Tibial artery (tissue), 4 donors: ENCODE measurements at places on chromosomes 6 and 20.

DNA sequence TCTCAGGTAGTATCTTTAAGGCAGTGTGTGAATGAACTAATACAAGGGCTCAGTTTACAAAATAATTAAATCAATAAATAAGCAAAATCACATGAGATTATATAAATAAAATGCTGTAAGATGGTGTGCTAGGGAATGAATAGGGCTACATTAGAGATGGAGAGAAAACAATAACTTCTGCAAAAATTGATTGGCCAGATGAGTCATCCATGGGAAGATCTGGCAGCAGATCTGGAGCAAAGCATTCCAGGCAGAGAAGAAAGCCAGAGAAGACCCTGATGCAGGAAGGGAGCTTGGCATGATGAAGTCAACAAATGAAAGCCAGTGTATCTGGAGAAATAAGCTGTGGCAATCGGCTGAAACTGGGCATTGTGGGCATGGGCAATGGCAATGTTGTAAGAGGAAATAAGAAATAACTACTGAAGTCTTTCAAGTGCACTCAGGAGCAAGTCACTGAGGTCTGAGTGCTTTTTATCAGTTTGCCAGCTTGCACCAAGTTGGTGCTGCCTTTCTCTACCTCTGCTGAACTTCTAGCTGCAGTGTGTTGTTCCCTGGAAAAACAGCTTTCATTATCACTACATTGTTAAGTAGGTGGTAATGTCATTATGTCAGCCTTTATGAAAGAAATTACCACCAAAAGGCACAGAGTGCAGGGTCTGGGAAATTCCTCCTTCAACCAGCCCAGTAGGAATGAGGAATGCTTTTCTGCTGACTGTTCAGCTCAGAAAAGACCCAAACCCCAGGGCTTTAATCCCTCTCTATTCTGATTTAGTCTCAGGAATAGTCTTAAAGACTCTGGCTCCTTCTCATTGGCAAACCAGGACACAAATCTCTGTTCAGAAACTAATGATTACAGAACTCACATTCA is 231.6 kb downstream of the HTR1B start:
- H3K36me3 ChIP-seq = no peaks in the 10 kb centered on the region
- H3K4me3 ChIP-seq = no peak overlapping the region
- no peaks in the 10 kb centered on the region for H3K27me3 ChIP-seq
- H3K27ac ChIP-seq = no peak overlapping the region
- no peaks in the 10 kb centered on the region for H3K4me1 ChIP-seq

DNA sequence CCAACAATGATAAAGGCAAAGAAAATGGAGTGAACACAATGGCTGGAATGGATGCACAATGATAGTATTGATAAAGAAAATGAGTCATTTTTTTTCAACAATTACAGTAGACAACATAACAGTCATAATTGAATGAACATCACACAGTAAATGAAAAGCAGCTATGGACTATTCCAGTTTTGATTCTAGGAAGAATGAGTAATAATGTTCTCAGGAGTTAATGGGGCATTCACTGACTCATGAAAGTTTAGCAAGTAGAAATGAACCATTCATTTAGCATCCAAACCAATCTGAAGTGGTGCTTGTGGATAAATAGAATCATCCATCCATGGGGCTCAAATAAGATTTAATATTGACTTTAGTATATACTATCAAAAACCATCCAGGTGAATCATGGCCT is 1029.5 kb upstream of the GJE1 start:
- no peak for DNase-seq
- no peak overlapping the region for H3K27ac ChIP-seq
- no peaks in the 10 kb centered on the region for H3K36me3 ChIP-seq

GRCh38 chr6:137247724-137248123 is 28.5 kb upstream of the IFNGR1 start:
- DNase-seq = no peak
- no peaks in the 10 kb centered on the region for H3K27me3 ChIP-seq
- no peak overlapping the region for H3K4me3 ChIP-seq
- H3K27ac ChIP-seq = no peak overlapping the region
- no peaks in the 10 kb centered on the region for H3K4me1 ChIP-seq

GRCh38 chr20:46709055-46709458 is 392 bp upstream of the SLC2A10 start:
- peak overlapping the region; percentile 67 for H3K27ac ChIP-seq
- peaks cover 13% of the 10 kb centered on the region for H3K4me1 ChIP-seq
- peak overlapping the region; percentile 66 for H3K4me3 ChIP-seq
- H3K36me3 ChIP-seq = no peaks in the 10 kb centered on the region
- DNase-seq = no peak

GRCh38 chr6:138250053-138250452 is 31.8 kb upstream of the PBOV1 start:
- no peak for DNase-seq
- H3K27me3 ChIP-seq = no peaks in the 10 kb centered on the region
- H3K27ac ChIP-seq = peak overlapping the region; percentile 36
- no peak overlapping the region for H3K4me3 ChIP-seq
- no peaks in the 10 kb centered on the region for H3K4me1 ChIP-seq

- peaks cover 9% of the 10 kb centered on the region for H3K4me1 ChIP-seq
- H3K36me3 ChIP-seq = no peaks in the 10 kb centered on the region
- no peak overlapping the region for H3K4me3 ChIP-seq
- DNase-seq = no peak
- H3K27ac ChIP-seq = no peak overlapping the region
Observed at GRCh38 chr6:142694054-142694453, 250.9 kb downstream of the HIVEP2 start.

- no peak overlapping the region for H3K4me3 ChIP-seq
- DNase-seq = no peak
- no peaks in the 10 kb centered on the region for H3K27me3 ChIP-seq
Observed at GRCh38 chr6:15629487-15629886, 33.3 kb downstream of the DTNBP1 start.

DNA sequence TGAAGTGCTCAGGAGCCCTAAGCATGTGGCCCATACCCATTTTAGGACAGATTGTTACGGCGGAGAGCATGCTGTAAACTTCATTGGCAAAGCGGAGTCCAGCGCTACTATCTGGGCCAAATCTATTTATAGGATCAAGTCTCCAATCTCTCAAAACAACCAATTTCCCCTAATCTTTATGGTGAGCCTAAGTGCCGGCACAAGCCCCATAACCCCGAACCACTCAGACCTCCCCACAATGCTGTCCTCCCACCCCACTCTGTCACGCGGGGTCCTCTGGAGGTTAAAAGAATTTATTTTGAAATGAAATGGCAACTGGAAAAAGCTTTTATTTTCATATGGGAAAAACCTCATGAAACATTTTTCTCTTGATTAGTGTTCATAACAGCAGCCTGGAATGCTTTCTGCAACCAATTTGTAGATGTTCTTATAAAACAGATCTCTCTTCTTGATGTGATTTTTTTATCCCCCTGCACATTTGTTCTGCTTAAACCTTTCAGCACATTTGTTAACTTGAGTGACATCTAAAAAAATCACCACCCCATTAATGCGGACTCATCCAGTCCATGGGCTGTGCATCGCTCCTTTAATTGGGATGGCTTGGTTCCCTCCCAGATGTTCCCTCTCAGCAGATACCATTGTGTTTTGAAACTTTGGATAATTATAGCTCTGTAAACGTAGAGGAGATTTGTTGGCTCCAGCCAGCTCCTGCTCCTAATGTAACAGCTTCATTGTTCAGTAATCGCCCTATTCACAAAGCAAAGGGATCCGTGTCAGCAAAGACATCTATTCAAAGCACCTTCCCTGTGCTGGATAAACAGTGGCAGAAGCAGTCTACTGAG is 323.6 kb downstream of the CD83 start:
- H3K4me3 ChIP-seq = peak overlapping the region; percentile 17
- H3K27ac ChIP-seq = peak overlapping the region; percentile 73
- DNase-seq = peak; percentile 21
- H3K27me3 ChIP-seq = no peaks in the 10 kb centered on the region
- H3K36me3 ChIP-seq = no peaks in the 10 kb centered on the region

- no peak overlapping the region for H3K27ac ChIP-seq
- no peaks in the 10 kb centered on the region for H3K27me3 ChIP-seq
- H3K36me3 ChIP-seq = no peaks in the 10 kb centered on the region
- H3K4me1 ChIP-seq = no peaks in the 10 kb centered on the region
- DNase-seq = no peak
Observed at GRCh38 chr20:5353624-5354496, 37.1 kb upstream of the PROKR2 start.

DNA sequence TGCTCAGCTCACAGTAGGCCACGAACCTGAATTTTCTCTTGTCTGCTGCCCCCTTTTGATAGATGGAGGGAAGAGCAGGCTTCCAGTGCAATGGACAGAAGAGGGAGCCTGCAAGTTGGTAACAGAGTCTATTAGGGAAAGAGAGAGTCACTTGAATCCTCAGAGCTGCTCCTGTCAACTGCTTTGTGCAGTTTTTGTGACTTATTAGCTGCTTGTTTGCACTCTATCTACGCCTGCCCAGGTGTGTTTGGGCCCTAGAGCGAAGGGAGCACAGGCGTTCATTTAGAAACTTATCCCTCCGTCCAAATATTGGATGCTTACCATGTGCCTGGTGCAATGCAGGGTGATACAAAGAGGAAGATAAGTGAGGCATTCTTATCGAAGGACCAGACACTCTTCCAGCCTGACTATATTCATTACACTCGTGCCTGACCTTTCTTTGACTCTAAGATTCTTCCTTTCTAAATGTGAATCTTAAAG is 11.6 kb upstream of the SLC2A12 start:
- peak overlapping the region; percentile 66 for H3K27ac ChIP-seq
- DNase-seq = peak; percentile 82
- H3K4me1 ChIP-seq = peaks cover 15% of the 10 kb centered on the region
- no peak overlapping the region for H3K4me3 ChIP-seq
- no peaks in the 10 kb centered on the region for H3K36me3 ChIP-seq
- no peaks in the 10 kb centered on the region for H3K27me3 ChIP-seq

GRCh38 chr20:11411765-11412164 is 505.9 kb upstream of the BTBD3 start:
- no peak for DNase-seq
- no peaks in the 10 kb centered on the region for H3K36me3 ChIP-seq
- H3K4me1 ChIP-seq = peaks cover 14% of the 10 kb centered on the region
- H3K4me3 ChIP-seq = no peak overlapping the region

DNA sequence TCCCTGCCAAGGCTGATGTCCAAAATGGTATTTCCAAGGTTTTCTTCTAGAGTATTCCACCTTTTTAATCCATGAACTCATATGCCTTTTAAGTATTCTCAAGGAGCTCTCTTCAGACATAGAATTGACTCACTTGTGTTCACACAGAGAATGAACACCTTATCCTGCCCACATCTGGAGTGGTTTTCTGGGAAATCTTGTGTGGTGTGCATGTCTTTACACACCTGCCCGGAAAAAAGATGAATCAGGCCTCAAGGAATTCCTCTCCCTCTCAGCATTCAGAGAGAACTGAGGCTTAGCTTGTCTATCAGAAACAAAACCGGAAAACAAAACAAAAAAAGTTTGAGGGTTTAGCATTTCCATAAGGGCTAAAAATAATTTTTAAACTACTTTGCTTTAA is 148.8 kb downstream of the TFAP2A start:
- H3K27me3 ChIP-seq = no peaks in the 10 kb centered on the region
- no peaks in the 10 kb centered on the region for H3K4me1 ChIP-seq
- H3K36me3 ChIP-seq = no peaks in the 10 kb centered on the region
- no peak for DNase-seq
- H3K27ac ChIP-seq = no peak overlapping the region

GRCh38 chr6:167699141-167699931 is 127.4 kb upstream of the AFDN start:
- no peak overlapping the region for H3K4me3 ChIP-seq
- no peaks in the 10 kb centered on the region for H3K36me3 ChIP-seq
- peak; percentile 81 for DNase-seq
- peaks cover 4% of the 10 kb centered on the region for H3K4me1 ChIP-seq
- H3K27ac ChIP-seq = peak overlapping the region; percentile 39
- H3K27me3 ChIP-seq = peaks cover 7% of the 10 kb centered on the region

DNA sequence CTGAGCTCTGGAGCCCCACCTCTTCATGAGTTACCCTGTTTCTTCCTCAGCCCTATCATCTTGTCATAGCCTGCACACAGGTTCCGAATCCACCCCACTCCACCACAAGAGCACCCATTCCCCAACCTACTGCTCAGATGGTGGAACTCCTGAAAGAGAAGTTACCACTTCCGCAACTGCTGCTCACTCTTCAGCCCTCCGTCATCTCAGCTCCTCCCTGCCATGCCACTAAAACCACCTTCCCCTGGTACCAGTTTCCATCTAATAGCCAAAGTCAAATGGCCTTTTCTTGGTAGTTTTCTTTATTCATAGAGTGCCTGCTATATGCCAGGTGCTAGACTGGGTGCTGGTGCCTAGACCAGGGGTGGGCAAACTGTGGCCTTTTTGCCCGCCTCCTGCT is 3.9 kb downstream of the RAB22A start:
- H3K27ac ChIP-seq = no peak overlapping the region
- H3K4me1 ChIP-seq = peaks cover 6% of the 10 kb centered on the region
- peaks cover 56% of the 10 kb centered on the region for H3K36me3 ChIP-seq
- H3K4me3 ChIP-seq = no peak overlapping the region
- no peak for DNase-seq

GRCh38 chr6:163384510-163384909 is 30.0 kb upstream of the QKI start:
- no peak overlapping the region for H3K27ac ChIP-seq
- H3K4me3 ChIP-seq = no peak overlapping the region
- no peak for DNase-seq

DNA sequence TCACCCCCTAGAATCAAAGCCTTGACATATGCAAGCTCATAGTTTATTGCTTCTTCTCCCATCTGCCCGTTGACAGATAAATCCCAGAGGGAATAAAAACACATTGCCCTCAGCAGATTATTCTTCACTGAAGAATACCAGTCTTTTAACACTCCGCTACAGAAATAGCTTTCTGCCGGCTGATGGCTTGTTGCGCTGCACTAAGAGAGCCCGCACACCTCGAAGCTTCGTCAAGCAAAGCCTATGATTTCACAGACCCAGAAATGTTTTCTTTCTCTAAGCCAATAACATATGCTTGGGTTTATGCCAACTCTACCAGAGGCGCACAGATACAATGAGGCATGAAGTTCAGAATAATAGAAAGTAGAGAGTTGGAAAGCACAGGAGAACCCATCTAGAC is 208.9 kb upstream of the FOXQ1 start:
- H3K4me1 ChIP-seq = peaks cover 4% of the 10 kb centered on the region
- no peak for DNase-seq
- H3K27me3 ChIP-seq = peaks cover 16% of the 10 kb centered on the region
- no peaks in the 10 kb centered on the region for H3K36me3 ChIP-seq

GRCh38 chr6:132952031-132952867 is 137.9 kb downstream of the RPS12 start:
- no peaks in the 10 kb centered on the region for H3K27me3 ChIP-seq
- no peak overlapping the region for H3K27ac ChIP-seq

GRCh38 chr6:152474354-152474753 is 162.8 kb downstream of the SYNE1 start:
- no peaks in the 10 kb centered on the region for H3K36me3 ChIP-seq
- no peak for DNase-seq
- no peak overlapping the region for H3K27ac ChIP-seq
- no peaks in the 10 kb centered on the region for H3K27me3 ChIP-seq
